Omental fat pad (tissue), 4 donors: ENCODE measurements at places on chromosomes 2 and 18.

DNA sequence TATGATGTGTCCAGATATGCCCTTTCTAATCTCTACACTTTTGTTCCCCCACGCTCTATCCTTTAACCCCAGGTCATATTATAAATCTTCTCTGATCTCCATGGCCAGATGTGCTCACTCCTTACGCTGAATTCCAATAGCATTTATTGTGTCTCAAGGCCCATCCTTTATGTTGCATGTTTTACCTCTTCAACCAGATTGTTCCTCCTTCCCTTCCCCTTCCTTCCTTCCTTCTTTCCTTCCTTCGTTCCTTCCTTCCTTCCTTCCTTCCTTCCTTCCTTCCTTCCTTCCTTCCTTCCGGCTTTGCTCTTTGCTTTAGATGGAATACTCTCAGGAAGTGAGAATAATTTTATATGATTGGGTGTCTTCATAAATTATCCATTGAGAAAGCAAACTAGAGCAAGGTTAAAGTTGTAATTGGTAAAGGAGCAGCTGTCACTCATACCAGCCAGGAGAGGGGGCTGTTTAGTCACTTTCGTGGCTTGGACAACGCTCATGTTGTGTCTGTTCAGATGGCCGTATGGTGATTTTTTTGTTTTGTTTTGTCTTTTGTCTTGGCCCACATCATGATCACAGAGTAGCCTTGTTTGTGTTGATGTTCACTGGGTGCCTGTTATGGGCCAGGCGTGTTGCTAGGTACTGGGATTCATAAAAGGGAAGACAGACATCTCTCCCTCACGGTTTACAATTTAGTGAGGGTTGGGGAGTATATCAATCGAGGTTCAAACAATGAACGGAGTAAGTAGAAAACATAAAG lies 68.0 kb downstream of the DAW1 start:
- DNase-seq, result no peak

- DNase-seq, result no peak
Measured at GRCh38 chr2:27152102-27152795, 3.4 kb downstream of the TCF23 start.

- DNase-seq, result no peak
Measured at GRCh38 chr2:203786549-203787351, 80.3 kb downstream of the CD28 start.

GRCh38 chr2:128727914-128728313 lies 409.2 kb upstream of the HS6ST1 start:
- DNase-seq, result no peak

GRCh38 chr2:231223458-231223976 lies 25.1 kb downstream of the ARMC9 start:
- DNase-seq, result no peak

- DNase-seq, result no peak
Measured at GRCh38 chr18:2572892-2573291, 1.5 kb downstream of the NDC80 start.

- no peak for DNase-seq
Measured at GRCh38 chr2:30439879-30440278, 7.2 kb upstream of the LCLAT1 start.

DNA sequence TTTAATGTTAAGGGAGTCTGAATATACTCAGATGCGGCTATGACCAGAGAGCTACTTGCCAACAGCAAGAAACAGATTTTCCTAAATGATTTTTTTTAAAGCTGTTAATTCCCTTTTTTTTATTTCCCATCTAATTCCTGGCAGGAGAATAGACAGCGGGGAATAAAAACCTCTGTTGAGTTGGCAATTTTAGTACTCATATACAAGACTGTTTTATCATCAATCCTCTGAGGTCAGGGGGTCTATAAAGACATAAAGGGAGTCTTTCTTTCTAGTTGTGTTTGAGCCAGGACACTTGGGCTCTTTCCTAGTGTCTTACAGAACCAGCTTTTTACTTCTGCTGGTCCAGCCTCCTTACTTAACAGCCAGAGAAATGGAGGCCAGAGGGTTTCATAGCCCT lies 29.4 kb downstream of the MAIP1 start:
- DNase-seq, result no peak

DNA sequence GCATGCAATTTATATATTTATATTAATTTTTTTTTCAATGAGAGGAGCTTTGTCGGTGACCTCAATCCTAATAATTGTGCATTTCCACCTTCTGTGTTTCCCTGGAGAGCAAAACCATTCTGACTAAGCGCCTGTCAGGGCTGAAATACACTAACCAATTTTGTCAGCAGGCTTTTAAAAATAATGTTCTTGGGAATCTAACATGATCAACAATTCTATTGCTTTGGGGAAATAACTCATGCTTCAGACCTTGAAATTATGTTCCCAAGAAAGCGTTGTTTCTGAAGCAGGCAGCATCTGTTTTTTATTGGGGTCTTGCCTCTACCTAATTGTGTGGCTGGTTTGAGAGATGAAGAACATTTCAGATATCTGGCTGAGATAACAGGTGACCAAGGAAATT lies 129.1 kb upstream of the ALKAL2 start:
- DNase-seq, result no peak

DNA sequence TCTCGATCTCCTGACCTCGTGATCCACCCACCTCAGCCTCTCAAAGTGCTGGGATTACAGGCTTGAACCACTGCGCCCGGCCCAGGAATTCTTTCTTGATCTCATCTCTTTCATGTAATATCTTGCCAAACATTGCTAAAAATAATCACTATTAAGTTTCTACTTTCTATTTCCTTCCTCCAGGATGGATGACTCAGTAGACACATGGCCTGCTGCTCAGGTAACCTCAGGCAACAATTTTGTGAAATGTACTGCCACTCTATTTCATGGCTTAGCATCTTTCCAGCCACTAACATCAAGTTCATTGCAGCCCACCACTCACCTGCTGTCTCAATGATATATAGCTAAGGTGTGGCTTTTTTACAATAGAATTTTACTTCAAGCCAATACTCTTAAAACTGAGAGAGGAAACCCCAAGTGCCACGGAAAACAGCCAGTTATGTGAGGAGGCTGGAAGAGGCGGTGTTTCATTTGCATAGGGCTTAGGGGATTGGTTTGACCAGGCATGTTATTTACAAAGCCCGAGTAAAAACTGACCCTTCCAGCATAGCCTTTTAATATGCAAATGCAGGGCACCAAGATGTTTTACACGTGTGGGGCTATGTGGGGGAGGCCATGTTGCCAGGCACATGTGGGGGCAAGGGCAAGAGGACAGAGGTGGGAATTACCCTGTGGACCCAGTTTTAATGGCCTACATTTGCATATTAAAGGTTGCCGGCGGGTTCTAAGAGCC lies 11.3 kb upstream of the SUMO1 start:
- no peak for DNase-seq

DNA sequence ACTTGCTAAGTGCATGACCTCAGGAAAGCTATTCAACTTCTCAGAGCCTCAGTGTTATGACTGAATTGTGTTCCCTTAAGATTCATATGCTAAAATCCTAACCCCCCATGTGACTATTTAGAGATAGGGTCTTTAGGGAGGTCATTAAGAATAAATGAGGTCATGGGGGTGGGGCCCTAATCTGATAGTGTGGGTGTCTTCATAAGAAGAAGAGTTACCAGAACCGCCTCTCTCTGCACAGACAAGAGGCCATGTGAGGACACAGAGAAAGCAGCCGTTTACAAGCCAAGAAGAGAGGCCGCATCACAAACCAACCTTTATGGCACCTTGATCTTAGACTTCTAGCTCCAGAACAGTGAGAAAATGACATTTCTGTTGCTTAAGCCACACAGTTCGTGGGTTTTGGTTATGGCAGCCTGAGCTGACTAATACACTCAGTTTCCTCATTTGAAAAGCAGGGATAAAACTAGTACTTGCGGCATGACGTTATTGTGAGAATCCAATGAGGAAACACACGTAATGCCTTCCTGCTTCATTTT lies 9.9 kb downstream of the SH2D6 start:
- DNase-seq, result no peak

- no peak for DNase-seq
Measured at GRCh38 chr2:1234731-1235308, 178.4 kb upstream of the TPO start.

- no peak for DNase-seq
Measured at GRCh38 chr2:39008665-39009064, 112.2 kb downstream of the SOS1 start.

DNA sequence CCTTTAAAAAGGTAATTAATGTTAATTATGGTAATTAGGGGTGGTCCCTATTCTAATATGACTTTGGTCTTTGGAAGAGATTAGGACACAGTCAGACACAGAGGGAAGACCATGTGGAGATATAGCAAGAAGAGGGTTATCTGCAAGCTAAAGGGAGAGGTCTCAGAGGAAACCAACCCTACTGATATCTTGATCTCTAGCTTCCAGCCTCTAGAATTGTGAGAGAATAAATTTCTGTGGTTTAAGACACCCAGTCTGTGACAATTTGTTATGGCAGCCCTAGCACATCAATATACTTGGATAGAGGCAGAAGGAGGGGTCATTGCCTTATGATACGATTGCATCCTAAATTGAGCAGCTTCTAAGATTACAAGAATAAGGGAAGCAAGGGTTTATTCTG lies 21.3 kb upstream of the NT5C1B start:
- no peak for DNase-seq

GRCh38 chr2:189115126-189115525 lies 64.4 kb downstream of the COL5A2 start:
- DNase-seq, result no peak

DNA sequence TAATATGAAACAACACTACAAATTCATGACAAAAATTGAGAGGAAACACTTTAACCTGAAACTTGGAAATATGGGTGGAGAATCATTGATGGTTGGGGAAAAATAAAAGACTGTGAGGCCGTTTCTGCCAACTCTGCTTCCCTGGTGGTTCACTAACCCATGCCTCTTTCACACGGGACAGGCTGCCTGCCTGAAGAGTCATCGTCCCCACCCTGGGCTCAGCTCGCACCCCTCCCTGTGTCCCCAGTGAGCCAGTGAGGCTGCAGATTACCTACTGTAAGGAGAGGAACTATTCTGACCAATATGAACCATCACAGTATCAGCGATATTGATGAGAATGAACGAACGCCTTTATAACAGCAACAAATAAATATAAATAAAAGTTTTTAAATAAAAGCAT lies 357.8 kb upstream of the CDH20 start:
- DNase-seq, result no peak

- no peak for DNase-seq
Measured at GRCh38 chr2:233953087-233953801, 36.1 kb downstream of the TRPM8 start.

- DNase-seq, result peak; percentile 69
Measured at GRCh38 chr2:96148410-96149217, 3.4 kb upstream of the DUSP2 start.

GRCh38 chr2:97747285-97747684 lies 33.9 kb downstream of the ZAP70 start:
- no peak for DNase-seq

- no peak for DNase-seq
Measured at GRCh38 chr2:172172513-172173173, 69.9 kb upstream of the DLX2 start.

DNA sequence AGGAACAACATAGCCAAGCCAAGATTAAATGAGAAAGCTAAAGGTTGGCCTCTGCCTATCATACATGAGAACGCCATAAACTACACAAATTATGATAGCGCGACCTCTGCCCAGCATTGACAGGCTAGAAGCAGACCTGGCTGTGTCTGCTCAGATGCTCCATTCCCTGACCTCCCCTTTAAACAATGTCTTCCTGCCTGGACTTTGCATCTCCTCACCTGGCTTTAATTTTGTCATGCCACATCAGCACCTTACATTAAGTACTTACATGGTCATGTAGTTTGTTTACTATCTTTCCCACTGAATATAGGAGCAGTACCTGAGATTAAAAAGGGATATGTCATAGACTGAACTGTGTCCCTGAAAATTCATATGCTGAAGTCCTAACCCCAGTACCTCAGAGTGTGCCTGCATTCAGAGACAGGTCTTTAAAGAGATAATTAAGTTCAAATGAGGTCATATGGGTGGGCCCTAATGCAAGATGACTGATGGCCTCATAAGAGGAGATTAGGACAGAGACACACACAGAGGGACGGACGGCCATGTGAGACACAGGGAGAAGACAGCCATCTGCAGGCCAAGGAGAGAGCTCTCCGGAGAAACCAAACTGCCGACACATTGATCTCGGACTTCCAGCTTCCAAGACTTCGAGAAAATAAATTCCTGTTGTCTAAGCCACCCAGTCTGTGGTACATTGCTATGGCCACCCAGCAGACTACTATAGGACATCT lies 103.7 kb downstream of the BIN1 start:
- no peak for DNase-seq

DNA sequence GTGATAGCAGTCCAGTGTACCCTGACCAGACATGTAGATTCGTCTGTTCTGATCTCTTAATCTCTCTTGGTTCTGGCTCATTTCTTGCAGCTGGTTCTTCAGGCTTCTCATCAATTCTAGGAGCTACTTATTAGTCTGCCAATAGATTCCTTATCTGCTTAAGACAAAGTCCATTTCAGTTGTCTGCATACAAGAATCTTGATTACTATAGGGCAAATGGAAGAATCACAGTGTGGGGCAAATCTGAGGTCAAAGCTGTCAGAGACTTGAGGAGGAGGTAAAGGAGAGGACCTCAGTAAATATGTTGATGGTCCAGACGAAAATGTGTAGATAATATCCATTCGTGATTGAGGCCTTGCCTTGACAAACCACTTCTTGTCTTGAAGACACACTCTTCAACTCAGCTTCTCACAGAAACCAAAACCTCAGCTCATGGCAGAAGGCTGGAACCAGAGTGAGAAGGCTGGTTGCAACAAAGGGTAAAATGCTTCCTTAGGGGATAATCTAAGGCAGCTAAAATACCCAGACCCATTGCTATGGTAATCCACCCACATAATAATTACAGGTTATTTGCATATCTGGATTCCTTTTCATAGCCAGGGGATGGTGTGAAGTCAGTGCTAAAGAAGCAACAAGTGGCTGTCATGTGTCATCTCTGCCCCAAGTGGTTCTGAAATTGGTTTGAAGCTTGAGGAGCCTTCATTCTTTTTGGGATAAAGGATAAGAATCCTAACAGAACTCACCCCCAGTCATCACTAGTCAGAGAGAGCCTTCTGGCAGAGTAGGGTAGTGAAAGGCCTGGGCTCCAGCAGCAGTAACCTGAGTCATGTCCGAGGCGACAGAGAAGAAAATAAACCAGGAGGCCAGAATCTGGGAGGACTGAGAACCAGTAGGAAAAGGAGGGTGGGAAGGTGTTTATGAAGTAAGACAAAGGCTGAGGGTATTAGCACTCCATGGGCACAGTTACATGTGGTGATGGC lies 29.2 kb upstream of the PELI1 start:
- DNase-seq, result no peak

DNA sequence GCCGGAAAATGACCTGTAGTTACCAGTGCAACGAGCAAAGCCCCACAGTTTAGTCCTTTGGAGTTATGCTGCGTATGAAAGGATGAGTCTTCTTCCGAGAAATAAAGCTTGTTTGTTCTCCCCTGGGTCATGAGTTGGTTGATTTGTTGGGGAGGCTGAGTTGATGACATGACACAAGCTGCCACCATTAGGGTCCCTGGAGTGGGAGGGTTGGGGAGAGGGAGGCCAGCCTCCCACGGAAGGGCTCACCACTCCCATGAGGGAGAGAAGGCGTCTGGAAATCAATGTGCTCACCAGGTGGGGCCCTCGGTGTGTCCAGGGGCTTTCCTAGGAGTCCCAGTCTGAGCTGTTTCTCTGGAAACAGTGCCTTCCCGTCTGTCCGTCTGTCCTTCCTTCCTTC lies 7.4 kb upstream of the DGKD start:
- no peak for DNase-seq

- no peak for DNase-seq
Measured at GRCh38 chr2:149353421-149353820, 23.0 kb downstream of the LYPD6 start.

- no peak for DNase-seq
Measured at GRCh38 chr2:191499874-191500565, 177.9 kb upstream of the NABP1 start.

GRCh38 chr2:224982910-224983711 lies 59.2 kb downstream of the DOCK10 start:
- no peak for DNase-seq
